ENCODE measurements at places on chromosomes 5 and 9. TPM values are rescaled to one million over a fixed set of nuclear protein-coding genes. Genes with fewer than 3 reads are reported as not detected.

Gene GDF9
- total RNA-seq = 0.27 TPM

Gene LRRC26
- total RNA-seq = not detected

Gene SIL1
- total RNA-seq = 27.2 TPM

Gene MSX2
- total RNA-seq = not detected

Gene PDGFRB
- total RNA-seq = 2.1 TPM

Gene STXBP1
- 18.3 TPM for total RNA-seq

Gene HOMER1
- total RNA-seq = 13.0 TPM

Gene SPAG8
- total RNA-seq = 1.0 TPM

Gene LVRN
- not detected for total RNA-seq

Gene INSYN2B
- not detected for total RNA-seq

Gene HSPB3
- total RNA-seq = not detected

Gene GDA
- total RNA-seq = not detected

All from activated CD8-positive, alpha-beta memory T cell treated with anti-CD3 and anti-CD28 coated beads for 36 hours (primary cell).